NCI-H2081 treated with DMSO at 0.1 percent for 48 hours (cell line): ENCODE measurements at places on chromosomes 12 and 14.

GRCh38 chr12:32895688-32896431 is 717 bp downstream of the PKP2 start:
- no peak for DNase-seq

DNA sequence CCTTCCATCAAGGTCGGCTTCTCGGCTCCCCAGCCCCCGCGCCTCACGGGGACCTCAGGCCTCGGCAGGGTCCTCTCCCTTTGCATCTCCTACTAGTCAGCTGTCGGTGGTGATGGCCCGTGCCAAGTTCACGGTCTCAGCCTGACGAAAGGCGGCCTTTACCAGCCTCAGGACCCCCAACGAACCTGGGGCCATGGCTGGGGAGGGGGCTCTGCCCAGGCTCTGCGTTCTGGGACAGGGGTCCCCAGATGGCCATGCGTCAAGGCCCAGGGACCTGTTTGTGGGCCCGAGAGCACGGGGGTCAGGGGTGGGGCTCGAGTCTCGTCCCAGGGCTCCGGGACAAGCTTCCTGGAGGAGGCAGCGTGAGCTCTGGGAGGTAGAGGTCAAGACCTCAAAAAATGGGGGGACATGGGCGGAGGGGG is 32.8 kb upstream of the DEGS2 start:
- DNase-seq, result no peak

DNA sequence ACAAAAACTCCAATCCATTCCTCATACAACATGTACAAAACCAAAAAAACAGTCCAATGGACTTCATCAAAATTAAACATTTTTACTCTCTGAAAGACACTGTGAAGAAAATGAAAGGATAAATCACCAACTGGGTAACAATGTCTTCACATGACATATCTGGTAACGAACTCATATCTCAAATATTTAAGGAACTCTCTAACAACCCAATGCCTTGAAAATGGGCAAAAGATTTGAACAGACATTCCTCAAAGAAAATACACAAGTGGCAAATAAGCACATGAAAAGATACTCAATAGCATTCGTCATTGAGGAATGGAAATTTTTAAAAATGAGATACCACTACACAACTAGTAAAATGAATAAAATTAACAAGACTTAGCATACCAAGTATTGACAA is 198.7 kb upstream of the RASSF8 start:
- DNase-seq, result no peak

DNA sequence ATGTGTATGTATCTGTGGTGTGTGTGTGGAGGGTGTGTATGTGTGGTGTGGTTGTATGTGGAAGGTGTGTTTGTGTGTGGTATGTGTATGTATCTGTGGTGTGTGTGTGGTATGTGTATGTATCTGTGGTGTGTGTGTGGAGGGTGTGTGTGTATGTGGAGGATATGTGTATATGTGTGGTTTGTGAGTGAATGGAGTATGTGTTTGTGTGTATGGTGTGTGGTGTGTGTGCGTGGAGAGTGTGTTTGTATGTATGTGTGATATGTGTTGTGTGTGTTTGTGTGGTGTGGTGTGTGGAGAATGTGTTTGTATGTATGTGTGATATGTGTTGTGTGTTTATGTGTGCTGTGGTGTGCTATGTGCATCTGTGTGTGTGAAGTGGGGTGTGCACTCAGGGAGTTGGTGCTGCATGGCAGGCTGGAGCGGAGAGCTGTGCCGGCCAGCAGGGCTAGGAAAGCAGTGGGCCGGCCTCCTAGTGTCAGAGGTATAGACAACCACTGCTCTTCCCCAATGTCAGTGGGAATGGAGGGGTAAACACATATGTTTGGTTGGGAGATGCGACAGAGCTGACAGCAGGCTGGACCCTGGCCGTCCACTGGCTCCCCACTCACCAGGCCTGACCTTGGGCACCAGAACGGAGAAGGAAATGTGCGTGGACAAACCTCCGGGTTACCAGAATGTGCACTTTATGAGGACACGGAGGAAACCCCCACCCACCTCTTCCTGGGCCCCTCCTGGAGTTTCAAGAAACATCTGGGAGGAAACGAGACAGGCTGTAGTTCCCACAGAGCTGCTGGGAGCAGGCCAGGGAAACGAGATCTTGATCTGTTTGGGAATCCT is 60.7 kb downstream of the CLMN start:
- no peak for DNase-seq

GRCh38 chr12:1920436-1920835 is 2.0 kb upstream of the CACNA2D4 start:
- no peak for DNase-seq

DNA sequence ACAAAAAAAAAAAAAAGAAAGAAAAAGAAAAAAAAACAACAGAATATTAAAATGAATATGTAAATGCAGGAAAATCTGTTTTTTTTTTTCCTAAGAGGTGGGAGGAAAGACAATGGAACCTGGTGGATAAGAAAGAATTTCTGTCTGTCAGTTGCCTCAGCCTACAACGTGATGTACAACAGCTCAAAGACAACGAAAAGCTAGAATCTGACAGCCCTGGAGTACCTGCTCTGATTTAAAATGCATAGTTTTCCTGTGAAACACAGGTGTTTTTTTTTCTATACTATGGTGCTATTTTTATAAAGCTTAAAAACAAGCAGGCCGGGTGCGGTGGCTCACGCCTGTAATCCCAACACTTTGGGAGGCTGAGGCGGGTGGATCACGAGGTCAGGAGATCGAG is 30.0 kb upstream of the ULK1 start:
- no peak for DNase-seq

DNA sequence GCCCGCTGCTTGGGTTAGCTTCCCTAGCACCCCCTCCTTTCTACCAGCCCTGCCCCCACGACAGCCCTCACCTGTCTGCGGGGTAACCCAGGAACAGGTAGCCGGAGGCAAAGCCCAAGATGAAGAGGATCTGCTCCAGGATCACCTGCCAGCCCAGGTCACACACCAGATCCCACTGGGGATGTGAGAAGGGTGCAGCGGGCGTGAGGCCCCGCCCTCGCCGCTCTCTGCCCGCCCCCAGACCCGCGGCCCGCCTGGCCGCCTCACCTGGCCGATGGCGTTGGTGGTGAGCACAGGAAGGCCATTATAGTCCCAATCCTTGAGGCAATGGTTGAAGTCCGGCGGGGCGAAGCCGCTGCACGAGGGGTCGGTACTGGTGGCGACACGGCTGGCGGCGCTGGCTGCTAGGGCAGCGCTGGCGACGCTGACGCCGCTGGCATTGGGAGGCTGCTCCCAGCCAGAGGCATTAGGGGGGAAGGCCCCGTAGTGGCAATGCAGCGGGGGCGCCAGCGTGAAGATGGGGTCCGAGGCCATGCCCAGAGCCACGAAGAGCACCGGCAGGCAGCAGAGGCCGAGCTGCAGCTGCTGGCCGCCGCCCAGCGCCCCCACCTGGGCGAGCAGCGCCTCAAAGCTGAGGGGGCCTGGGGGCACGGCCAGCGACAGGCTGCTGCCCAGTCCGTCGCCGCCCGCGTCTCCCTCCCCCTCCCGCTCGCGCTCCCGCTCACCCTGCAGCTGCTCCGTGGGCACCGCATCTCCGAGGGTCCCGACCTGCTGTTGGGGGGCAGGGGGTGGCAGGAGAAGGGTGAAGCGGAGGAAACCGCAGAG is 794 bp downstream of the SLC22A17 start:
- DNase-seq, result no peak

GRCh38 chr12:106145539-106146447 is 7.0 kb upstream of the NUAK1 start:
- no peak for DNase-seq

DNA sequence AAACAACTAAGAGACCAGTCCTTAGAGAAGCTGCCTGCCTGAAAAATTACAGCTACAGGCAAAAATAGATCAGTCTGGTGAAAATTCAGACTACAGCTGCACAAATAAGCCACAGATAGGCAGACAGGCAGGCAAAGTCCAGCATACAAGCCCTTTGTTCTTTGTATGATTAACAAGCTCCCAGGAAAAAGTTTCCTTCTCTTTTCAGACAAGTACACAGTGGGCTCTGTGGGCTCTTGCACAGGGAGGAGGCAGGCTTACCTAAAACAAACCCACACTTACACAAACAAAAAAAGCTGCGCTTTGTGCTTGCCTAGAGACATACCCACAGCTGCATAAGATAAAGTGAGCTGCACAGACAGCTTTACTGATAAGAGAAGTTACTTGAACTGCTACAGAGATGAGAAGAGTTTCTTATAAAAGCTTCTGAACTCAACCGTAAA is 7.7 kb downstream of the OR6C68 start:
- no peak for DNase-seq

DNA sequence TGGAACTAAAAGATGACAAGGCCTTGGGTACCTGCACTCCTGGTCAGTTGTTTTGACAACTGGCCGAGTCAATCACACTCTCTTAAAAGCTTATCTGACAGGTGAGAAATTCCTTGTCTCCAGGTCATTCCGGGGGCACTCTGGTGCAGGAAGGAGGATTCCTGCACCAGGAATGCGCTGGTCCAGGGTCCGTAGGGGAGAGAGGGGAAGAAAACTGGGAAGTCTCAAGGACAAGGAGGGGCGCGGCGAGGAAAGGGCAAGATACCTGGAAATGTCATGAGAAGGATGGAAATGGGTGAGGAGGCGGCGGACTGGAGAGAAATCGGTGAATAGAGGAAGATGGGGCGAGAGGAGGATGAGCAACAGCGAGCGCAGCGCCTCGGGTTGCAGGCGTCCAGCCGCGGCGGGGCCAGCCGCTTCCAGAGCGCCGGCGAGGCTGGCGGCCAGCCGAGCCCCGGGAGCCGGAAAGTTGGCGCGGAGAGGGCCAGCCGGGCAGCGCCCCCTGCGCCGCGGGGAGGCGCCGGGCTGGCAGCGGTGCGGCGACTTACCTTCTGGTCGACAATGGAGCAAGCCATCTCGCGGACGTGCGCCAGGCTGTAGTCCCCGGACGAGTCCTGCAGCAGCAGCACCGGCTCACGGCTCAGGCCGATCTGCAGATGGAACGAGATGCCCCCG is 809 bp downstream of the PRKD1 start:
- no peak for DNase-seq

DNA sequence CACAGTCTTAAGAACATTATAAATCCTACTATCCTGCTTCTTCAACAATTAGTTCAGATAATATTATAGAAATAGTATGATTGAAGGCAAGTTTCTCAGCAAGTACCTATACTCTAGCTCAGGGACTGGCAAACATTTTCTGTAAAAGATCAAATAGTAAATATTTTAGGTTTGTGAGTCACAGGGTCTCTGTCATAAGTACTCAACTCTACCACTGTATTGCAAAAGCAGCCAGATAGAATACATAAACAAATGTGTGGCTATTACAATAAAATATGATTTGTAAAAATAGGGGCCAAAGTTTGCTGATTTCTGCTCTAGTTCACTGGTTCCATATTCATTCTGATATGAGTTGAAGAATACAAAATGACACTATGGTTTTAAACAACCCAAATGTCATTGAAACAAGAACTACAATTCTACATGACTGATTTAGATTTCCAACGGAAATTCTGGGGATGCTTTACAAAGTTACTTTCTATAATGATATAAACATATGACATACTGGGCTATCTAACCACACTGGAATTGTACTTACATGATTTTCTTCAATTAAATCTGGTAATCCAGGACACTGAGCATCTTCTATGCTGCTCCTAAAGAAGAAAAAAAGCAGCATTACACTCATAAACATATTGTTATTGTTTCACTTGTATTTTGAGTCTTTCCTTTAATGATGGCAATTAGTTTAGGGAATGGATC is 23.2 kb downstream of the LGALS3 start:
- no peak for DNase-seq

DNA sequence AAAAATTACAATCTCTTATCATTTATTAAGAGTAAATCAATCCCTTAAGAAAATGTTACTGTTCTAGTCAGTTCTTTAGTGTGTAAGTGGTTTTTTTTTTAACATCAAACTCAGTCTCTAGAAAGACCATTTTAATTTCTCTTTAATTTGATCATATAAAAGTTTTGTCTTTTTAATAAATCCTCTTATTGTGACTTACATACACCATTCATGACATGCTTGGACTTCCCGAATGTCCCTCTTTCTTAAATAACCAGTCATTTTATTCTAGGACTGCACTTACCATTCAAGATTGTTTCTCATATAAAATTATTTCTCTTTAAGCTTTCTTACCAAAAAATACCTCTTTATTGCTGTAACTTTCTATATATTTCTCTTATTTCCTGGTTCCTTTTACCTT is 60.8 kb upstream of the EVL start:
- no peak for DNase-seq

DNA sequence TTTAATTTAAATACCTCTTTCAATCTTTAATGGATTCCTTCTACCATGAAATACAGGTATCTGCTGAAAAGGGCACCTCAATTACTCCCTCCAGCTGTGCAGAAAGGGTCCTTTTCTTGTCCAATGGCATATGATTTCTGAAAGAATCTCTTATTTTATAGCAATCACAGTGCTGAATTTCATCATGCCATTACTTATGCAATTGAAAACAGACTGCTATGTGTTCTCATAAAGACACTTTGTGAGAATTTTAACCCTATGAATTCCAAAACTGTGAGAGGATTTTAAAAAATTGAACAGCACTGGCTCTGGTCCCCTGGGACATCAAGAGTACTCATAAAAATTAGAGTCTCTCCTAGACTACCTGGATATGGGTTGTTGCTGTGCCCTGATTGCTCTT is 45.9 kb upstream of the CNOT2 start:
- DNase-seq, result no peak

DNA sequence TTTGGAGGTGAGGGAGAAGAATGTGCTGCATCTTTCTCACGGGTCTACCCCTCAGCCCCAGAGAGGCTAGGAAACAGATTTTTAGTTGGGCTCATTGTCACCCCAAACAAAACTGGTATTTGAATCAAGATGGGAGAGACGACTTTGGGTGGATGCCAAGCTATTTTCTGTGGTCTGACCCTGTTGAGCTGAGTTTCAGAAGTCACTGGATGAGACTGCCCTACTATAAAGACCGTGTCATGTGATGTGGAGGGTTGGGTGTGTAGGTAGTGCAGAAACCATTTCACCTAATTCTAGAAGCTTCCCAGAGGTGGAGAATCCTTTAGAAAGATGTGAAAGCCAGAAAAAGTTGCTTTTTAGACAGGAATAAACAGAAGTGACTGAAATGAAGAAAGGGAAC is 60.2 kb downstream of the IFT43 start:
- DNase-seq, result no peak

DNA sequence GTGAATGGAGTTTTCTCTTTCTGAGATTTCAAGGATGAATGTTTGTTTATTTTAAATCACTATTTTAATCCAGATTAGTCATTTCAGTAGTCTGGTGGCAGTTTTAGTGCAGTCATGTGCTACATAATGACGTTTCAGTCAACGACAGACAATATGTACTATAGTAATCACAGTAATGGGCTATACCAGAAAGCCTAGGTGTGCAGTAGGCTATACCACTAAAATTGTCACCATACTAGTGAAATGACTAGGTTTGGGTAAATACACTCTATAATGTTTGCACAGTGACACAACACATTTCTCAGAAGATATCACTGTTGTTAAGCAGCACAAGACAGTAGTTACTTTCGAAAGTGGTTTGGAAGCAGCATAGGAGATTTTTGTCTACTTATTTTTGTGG is 203.1 kb downstream of the ETNK1 start:
- no peak for DNase-seq

- no peak for DNase-seq
Observed at GRCh38 chr14:44649061-44649460, 142.0 kb upstream of the FSCB start.
